Esophagus muscularis mucosa (tissue), 4 donors: ENCODE measurements at places on chromosomes 4 and X. TPM values are rescaled to one million over a fixed set of nuclear protein-coding genes. Genes with fewer than 3 reads are reported as not detected.
A peak's percentile ranks its signal among the peaks of the same experiment; 100 is the strongest.

DNA sequence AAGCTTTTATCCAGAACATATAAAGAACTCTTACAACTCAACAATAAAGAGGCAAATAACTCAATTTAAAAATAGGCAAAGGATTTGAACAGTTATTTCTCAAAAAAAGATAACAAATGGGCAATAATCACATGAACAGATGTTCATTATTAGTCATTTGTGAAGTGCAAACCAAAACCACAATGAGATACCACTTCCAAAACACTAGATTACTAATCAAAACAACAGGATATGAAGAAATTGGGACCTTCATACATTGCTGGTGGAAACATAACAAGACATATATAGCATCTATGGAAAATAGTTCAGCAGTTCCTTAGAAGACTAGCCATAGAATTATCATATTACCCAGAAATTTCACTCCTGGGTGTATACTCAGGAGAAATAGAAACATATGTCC is 224.6 kb downstream of the FBXO8 start:
- H3K27me3 ChIP-seq = no peaks in the 10 kb centered on the region
- no peaks in the 10 kb centered on the region for H3K4me1 ChIP-seq
- H3K36me3 ChIP-seq = no peaks in the 10 kb centered on the region
- H3K27ac ChIP-seq = no peak overlapping the region

DNA sequence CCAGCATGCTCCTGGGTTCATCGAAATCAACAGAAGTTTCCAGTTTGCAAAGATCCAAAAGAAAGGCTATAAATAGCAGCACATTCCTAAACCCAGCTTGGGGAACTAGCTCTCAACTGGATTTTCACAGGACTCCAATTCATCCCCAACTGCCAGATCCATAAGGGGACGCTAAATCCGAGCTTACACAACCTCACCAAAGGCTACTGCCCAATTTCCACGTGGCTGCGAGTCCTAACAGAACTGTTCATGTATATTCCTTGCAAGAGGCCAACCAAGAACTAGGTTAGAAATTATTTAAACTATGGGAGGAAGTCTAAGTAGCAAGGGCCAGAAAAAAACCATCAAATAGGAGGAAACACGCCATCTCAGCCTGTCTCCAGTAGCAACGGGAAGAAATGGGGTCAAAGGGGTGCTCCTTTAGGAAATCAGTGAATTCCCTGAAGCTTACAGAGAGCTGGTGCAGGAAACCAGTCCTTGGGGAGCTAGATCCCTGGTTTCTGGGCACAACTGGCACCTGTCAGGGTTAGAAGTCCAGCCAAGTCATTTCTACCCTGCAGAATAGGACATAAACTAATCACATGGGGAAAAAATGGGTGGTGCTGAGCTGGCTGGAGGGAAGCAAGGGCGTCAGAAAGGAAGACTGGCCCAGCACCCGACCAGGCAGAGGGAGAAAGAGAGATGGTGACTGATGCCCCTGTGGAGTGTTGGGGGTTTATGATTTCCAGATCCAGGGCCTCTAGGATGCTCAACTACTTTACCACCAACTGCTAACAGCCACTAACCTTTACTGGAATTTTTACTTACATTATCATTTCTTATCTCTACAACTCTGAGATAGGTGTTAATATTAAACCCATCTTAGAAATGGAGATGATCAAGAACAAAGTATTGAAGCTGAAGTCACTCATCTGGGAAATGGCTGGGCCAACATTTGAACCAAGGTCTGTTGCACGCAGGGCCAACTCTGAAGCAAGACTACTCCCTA is 20.5 kb downstream of the RELL1 start:
- DNase-seq = no peak
- no peaks in the 10 kb centered on the region for H3K36me3 ChIP-seq
- H3K27ac ChIP-seq = peak overlapping the region; percentile 49
- no peak overlapping the region for H3K4me3 ChIP-seq
- H3K4me1 ChIP-seq = peaks cover 62% of the 10 kb centered on the region

GRCh38 chr4:130568746-130569145 is 1472.8 kb downstream of the C4orf33 start:
- H3K4me1 ChIP-seq = peaks cover 5% of the 10 kb centered on the region
- no peaks in the 10 kb centered on the region for H3K27me3 ChIP-seq
- no peak overlapping the region for H3K27ac ChIP-seq
- H3K36me3 ChIP-seq = no peaks in the 10 kb centered on the region

DNA sequence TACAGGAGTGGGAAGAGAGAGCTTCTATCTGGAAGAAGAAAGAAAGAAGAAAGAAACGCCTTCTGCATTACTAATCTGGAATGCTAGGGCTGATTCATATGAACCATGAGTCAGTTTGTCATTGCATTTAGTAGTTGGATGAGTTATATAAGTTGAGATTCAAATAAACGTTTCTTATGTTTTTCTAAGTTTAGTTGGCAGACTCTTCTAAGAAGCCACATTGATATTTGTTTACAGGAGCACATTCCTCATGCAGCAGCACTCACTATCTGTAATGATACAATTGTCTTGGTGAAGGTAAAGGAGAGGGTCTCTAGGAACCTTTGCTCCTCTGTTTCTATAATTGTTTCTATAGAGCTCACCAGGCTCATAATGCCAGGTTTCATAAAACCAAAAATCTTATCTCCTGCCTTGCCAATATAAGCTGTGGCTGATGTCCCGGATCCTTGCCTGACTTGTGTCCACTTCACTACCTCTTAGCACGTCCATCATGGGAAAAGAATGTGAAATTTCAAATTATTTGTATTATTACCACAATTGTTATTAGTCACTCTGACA is 39.5 kb downstream of the HOPX start:
- peaks cover 7% of the 10 kb centered on the region for H3K4me1 ChIP-seq
- H3K4me3 ChIP-seq = no peak overlapping the region
- H3K36me3 ChIP-seq = no peaks in the 10 kb centered on the region
- no peaks in the 10 kb centered on the region for H3K27me3 ChIP-seq
- no peak overlapping the region for H3K27ac ChIP-seq
- no peak for DNase-seq

DNA sequence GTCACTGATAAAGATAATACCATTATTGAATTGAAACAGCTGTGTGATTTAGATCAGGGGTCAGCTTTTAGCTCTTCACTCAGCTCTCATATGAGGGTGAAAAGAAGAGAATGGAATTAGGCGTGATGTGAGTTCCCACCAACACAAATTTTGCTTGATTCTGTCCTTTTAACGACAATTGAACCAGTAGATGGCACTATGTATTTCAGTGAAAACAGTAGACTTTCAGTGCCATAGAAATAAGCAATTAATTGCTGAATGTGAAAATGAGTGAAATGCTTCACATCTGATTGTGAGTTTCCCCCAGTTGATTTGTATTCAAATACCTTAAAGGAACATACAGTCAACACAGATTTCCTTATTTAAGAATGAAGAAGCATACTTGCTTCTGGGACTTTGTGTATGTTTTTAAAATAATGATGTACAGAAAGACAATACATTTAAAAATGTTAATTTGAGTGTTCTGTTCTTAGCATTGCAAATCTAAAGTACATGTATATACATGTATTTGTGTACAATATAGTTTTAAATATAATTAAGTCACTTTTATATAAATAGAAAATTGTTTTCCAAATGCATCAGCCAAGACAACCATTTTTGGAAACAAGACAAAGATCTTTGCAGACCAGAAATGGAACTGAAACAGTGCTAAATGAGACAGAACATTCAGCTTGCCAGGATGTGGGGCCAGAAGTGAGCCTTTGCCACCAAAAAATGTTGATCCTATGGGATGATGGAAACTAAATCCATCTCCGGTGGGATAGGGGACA is 178.8 kb downstream of the SNCA start:
- no peaks in the 10 kb centered on the region for H3K27me3 ChIP-seq
- no peaks in the 10 kb centered on the region for H3K4me1 ChIP-seq
- no peak for DNase-seq
- no peaks in the 10 kb centered on the region for H3K36me3 ChIP-seq
- H3K27ac ChIP-seq = no peak overlapping the region

Gene XPNPEP2
- 4.6 TPM for total RNA-seq
